ELF-1 (cell line): ENCODE measurements at places on chromosomes 7 and 10.
A peak's percentile ranks its signal among the peaks of the same experiment; 100 is the strongest.

DNA sequence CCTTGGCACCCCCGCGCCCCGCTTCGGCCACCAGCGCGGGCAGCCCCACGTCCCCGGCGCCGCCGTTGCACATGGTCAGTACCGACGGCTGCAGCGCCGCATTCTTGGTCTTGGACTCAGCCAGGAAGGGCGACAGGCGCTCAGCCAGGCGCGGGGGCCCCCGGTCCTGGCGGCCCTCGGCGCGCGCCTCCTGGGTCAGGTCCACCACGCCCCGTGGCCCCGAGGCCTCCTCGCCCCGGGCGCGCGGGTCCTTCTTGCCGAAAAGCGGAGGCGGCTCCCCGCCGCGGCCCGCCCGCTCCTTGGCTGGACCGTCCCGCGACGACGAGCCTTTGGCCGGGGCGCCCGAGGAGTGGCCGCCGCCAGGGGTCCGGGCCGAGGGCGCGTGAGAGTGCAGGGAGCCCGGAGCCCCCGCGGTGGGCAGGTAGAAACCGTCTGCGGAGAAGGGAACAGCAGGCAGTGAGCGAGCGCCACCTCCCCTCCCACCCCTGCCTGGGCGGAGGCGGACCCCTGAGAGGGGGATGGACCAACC, 34.7 kb downstream of the TNRC18 start:
- DNase-seq, result no peak

- DNase-seq, result no peak
These were observed 255.5 kb upstream of the KMT2E start for GRCh38 chr7:104758504-104758903.

GRCh38 chr7:4837803-4838625, 23.8 kb downstream of the PAPOLB start:
- peak; percentile 82 for DNase-seq

GRCh38 chr10:9166770-9167169, 1112.3 kb downstream of the GATA3 start:
- DNase-seq, result no peak

- no peak for DNase-seq
These were observed 2.4 kb downstream of the RASGEF1A start for GRCh38 chr10:43264344-43264964.

GRCh38 chr7:378041-378420, 88.1 kb downstream of the FOXL3 start:
- no peak for DNase-seq

DNA sequence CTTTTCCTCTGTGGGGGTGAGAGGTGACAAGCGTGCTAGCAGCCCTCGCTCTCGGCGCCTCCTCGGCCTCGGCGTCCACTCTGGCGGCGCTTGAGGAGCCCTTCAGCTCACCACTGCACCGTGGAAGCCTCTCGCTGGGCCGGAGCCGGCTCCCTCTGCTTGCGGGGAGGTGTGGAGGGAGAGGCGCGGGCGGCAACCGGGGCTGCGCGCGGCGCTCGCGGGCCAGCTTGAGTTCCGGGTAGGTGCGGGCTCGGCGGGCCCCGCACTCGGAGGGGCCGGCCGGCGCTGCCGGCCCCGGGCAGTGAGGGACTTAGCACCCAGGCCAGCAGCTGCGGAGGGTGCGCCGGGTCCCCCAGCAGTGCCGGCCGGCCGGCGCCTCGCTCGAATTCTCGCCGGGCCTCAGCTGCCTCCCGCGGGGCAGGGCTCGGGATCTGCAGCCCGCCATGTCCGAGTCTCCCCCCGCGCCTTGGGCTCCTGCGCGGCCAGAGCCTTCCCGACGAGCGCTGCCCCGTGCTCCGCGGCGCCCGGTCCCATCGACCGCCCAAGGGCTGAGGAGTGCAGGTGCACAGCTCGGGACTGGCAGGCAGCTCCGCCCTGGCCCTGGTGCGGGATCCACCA, 352.8 kb upstream of the PODXL start:
- peak; percentile 26 for DNase-seq

DNA sequence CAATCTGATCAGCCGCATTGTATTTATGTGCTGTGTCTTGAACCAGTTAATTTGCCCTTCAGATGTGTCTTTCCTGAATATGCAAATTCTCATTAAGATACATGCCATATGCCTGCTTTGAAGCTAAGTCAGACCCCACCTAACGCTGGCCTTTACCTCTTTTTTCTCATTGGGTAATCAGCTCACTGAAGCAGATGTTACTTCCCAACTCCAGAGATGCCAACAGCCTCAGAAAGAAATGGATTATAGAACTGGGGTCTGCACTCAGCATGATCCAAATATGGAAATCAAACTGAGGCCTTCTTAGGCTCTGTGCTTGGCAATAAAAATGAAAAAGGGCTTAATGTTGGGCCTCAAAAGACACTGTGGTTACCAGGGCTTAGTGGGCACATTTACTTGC, 113.9 kb downstream of the FZD1 start:
- DNase-seq, result no peak

- no peak for DNase-seq
These were observed 43.5 kb downstream of the PUS7 start for GRCh38 chr7:105478606-105479005.

DNA sequence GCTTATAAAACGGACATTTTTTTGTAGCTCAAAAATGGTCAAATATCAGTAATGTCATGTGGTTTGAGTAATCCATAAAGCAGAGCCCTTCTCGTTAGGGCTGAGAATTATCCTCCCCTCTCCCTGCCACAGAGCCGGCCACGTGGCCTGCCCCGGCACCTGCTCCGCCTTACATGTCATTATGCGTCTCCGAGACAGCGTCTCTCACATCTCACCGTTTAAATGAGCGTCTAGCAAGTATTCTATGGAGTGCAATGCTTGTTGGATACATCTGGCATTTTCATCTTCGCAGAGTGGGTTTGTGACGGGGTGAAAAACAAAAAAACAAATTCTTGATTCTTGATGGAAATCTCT, 86.1 kb downstream of the CUX1 start:
- DNase-seq, result no peak
